ENCODE measurements at places on chromosomes 11 and 22. TPM values are rescaled to one million over a fixed set of nuclear protein-coding genes. Genes with fewer than 3 reads are reported as not detected.

The KCNK4 gene
- 2.3 TPM for total RNA-seq

The RAC2 gene
- 12.0 TPM for total RNA-seq

The F2 gene
- total RNA-seq = not detected

The P2RX3 gene
- not detected for total RNA-seq

The KCNE3 gene
- 15.8 TPM for total RNA-seq

The CALCA gene
- total RNA-seq = not detected

The ISX gene
- not detected for total RNA-seq

DNA sequence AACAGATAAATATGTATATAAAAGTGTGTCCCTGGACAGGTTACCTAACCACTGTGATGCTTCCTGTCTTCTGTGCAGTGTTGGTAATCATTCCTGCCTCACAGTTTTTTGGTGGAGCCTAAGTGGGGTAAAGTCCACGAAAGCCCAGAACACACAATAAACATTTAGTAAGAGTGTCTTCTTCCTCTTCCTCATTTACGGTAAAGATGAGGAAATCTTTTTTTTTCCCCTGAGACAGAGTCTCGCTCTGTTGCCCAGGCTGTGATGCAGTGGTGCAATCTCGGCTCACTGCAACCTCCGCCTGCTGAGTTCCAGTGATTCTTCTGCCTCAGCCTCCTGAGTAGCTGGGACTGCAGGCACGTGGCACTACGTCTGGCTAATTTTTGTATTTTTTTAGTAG, 117.1 kb downstream of the LDLRAD3 start:
- no peak overlapping the region for H3K27ac ChIP-seq
- H3K4me1 ChIP-seq = no peaks in the 10 kb centered on the region
- no peak overlapping the region for H3K4me3 ChIP-seq
- no peaks in the 10 kb centered on the region for H3K36me3 ChIP-seq
- no peak for DNase-seq

- H3K27ac ChIP-seq = no peak overlapping the region
- no peak overlapping the region for H3K4me3 ChIP-seq
- H3K36me3 ChIP-seq = no peaks in the 10 kb centered on the region
- H3K4me1 ChIP-seq = no peaks in the 10 kb centered on the region
- H3K27me3 ChIP-seq = no peaks in the 10 kb centered on the region
Measured at GRCh38 chr11:36130401-36130800, 158.8 kb downstream of the COMMD9 start.

DNA sequence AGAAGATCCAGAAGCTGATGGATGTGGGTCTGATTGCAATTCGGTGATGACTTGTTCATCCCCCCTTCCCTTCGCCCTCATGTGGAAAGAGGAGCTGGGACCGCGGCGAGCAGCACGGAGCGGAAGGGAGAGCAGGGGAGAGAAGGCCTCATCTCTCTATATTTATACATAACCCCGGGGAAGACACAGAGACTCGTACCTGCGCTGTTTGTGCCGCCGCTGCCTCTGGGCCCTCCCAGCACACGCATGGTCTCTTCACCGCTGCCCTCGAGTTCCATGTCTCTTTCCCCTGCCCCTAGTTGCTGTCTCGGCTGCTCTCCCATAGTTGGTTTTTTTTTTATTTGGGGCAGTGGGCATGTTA, 2.5 kb upstream of the FERMT3 start:
- DNase-seq = no peak
- peaks cover 8% of the 10 kb centered on the region for H3K4me1 ChIP-seq
- no peaks in the 10 kb centered on the region for H3K27me3 ChIP-seq
- peaks cover 6% of the 10 kb centered on the region for H3K36me3 ChIP-seq

DNA sequence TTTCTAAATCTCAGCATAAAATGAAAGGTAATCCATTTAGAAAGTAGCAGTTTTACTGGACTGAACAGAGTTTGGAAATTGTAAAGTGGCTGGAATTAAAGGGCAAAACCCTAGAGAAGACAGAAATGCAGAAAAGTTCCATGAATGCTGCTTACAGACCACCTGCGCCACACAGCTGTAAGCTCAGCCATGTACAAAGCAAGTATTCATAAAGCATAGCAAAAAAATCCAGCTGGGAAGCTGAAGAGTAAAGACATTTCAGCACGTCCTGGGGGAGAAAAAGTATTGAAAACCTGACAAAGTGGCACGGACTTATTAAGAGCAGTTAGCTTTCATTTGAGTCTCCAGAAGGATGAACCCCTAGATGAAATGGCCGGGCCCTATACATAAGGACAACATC, 220.1 kb upstream of the CNTN5 start:
- H3K27me3 ChIP-seq = no peaks in the 10 kb centered on the region
- no peak overlapping the region for H3K4me3 ChIP-seq
- H3K36me3 ChIP-seq = no peaks in the 10 kb centered on the region
- no peaks in the 10 kb centered on the region for H3K4me1 ChIP-seq
- no peak for DNase-seq
- no peak overlapping the region for H3K27ac ChIP-seq

- H3K4me3 ChIP-seq = no peak overlapping the region
- no peaks in the 10 kb centered on the region for H3K4me1 ChIP-seq
- H3K27me3 ChIP-seq = no peaks in the 10 kb centered on the region
- DNase-seq = no peak
- H3K36me3 ChIP-seq = no peaks in the 10 kb centered on the region
- no peak overlapping the region for H3K27ac ChIP-seq
Measured at GRCh38 chr11:12949453-12949852, 59.7 kb upstream of the RASSF10 start.

- H3K36me3 ChIP-seq = no peaks in the 10 kb centered on the region
- DNase-seq = no peak
- no peaks in the 10 kb centered on the region for H3K27me3 ChIP-seq
- no peak overlapping the region for H3K4me3 ChIP-seq
- peaks cover 24% of the 10 kb centered on the region for H3K4me1 ChIP-seq
- H3K27ac ChIP-seq = no peak overlapping the region
Measured at GRCh38 chr11:47180006-47180787, 3.5 kb upstream of the ARFGAP2 start.

- no peak for DNase-seq
- H3K4me3 ChIP-seq = no peak overlapping the region
- H3K27ac ChIP-seq = peak overlapping the region; percentile 23
Measured at GRCh38 chr11:62958547-62959421, 26.0 kb downstream of the SLC22A6 start.

GRCh38 chr11:126337126-126337473, 18.4 kb upstream of the ST3GAL4 start:
- H3K4me1 ChIP-seq = no peaks in the 10 kb centered on the region
- H3K36me3 ChIP-seq = no peaks in the 10 kb centered on the region
- DNase-seq = no peak
- H3K27ac ChIP-seq = no peak overlapping the region
- H3K27me3 ChIP-seq = no peaks in the 10 kb centered on the region
- no peak overlapping the region for H3K4me3 ChIP-seq

- H3K4me1 ChIP-seq = no peaks in the 10 kb centered on the region
- no peak overlapping the region for H3K27ac ChIP-seq
- H3K36me3 ChIP-seq = no peaks in the 10 kb centered on the region
- DNase-seq = no peak
- no peak overlapping the region for H3K4me3 ChIP-seq
- no peaks in the 10 kb centered on the region for H3K27me3 ChIP-seq
Measured at GRCh38 chr11:10991393-10991792, 133.5 kb upstream of the ZBED5 start.

GRCh38 chr22:42929838-42930155, 72.7 kb upstream of the ARFGAP3 start:
- no peak overlapping the region for H3K4me3 ChIP-seq
- no peaks in the 10 kb centered on the region for H3K27me3 ChIP-seq
- H3K27ac ChIP-seq = peak overlapping the region; percentile 98
- H3K36me3 ChIP-seq = no peaks in the 10 kb centered on the region

- no peaks in the 10 kb centered on the region for H3K27me3 ChIP-seq
- no peak overlapping the region for H3K27ac ChIP-seq
- DNase-seq = no peak
Measured at GRCh38 chr22:31062566-31063230, 18.4 kb upstream of the SMTN start.

GRCh38 chr22:30250661-30251267, 4.2 kb upstream of the LIF start:
- H3K4me1 ChIP-seq = peaks cover 9% of the 10 kb centered on the region
- DNase-seq = peak; percentile 70
- no peak overlapping the region for H3K27ac ChIP-seq

GRCh38 chr11:46422588-46422987, 31.0 kb upstream of the CHRM4 start:
- no peak for DNase-seq
- H3K4me3 ChIP-seq = no peak overlapping the region
- H3K36me3 ChIP-seq = no peaks in the 10 kb centered on the region
- no peaks in the 10 kb centered on the region for H3K27me3 ChIP-seq
- no peak overlapping the region for H3K27ac ChIP-seq
- no peaks in the 10 kb centered on the region for H3K4me1 ChIP-seq

GRCh38 chr11:46832511-46833214, 13.4 kb downstream of the CKAP5 start:
- no peaks in the 10 kb centered on the region for H3K27me3 ChIP-seq
- DNase-seq = no peak
- no peak overlapping the region for H3K4me3 ChIP-seq
- no peaks in the 10 kb centered on the region for H3K36me3 ChIP-seq
- no peaks in the 10 kb centered on the region for H3K4me1 ChIP-seq

DNA sequence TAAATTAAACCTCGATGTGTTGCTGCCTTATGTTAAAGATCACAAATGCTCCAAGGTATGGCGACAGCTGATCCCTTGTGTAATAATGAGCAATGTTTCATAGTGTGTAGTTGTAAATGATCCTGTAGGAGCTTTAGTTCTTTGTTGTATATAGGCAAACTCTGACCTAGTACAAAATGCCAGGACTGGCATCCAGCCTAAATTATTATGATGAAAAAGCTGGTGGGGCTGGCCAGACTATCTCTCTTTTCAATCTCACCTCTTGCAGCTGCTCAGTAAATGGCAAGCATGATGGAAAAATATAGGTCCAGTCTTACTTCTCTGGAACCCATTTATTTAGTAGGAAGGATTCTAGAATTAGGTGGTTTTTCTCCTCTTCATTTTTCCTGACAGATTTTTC, 345.1 kb upstream of the C11orf87 start:
- no peaks in the 10 kb centered on the region for H3K36me3 ChIP-seq
- H3K27ac ChIP-seq = no peak overlapping the region
- DNase-seq = no peak
- no peak overlapping the region for H3K4me3 ChIP-seq
- H3K27me3 ChIP-seq = no peaks in the 10 kb centered on the region
- no peaks in the 10 kb centered on the region for H3K4me1 ChIP-seq

- H3K4me3 ChIP-seq = no peak overlapping the region
- no peak for DNase-seq
- no peaks in the 10 kb centered on the region for H3K27me3 ChIP-seq
- H3K27ac ChIP-seq = no peak overlapping the region
- no peaks in the 10 kb centered on the region for H3K36me3 ChIP-seq
Measured at GRCh38 chr11:41947392-41947791, 487.9 kb upstream of the LRRC4C start.

DNA sequence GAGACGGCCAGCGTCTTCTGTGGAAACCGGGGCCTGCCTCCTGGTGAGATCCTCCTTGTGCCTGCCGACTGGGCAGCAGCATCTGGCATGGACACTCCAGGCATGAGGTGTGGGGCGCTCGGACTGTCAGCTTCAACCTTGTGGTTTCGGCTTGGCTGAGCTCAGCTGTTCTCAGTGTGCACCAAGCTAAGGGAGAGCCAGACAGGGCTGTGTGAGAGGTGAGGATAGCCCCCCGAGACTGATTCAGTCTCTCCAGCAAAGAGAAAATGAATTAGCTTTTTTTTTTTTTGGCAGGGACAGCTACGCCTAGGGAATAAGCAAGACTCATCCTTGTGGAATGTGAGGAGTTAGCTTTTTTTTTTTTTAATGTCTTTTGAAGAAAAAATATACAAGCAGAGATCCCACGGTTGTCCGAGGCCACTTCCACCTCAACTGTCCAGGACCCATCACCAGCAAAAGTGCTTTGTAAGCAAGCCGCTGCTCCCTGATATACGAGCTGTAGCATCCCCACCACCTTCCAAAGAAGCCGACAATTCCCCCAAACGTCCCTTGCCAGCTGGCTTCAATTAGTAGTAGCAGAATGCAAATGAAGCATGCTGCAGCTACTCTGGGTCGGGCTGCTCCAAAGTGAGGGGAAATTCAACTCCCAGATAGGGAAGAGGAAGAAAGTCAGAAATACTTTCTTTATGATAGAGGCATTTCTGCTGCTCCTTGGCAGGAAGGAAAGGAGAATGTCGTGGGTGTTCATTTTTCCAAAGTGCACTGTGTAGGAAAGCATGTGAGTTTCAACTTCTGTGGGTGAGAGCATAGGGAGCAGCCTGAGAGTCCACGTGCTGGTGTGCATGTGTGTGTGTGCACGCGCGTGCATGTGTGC, 9.7 kb upstream of the THY1 start:
- no peaks in the 10 kb centered on the region for H3K27me3 ChIP-seq
- DNase-seq = no peak
- peak overlapping the region; percentile 49 for H3K4me3 ChIP-seq
- no peaks in the 10 kb centered on the region for H3K36me3 ChIP-seq
- H3K4me1 ChIP-seq = no peaks in the 10 kb centered on the region

- H3K27me3 ChIP-seq = no peaks in the 10 kb centered on the region
- peak overlapping the region; percentile 97 for H3K27ac ChIP-seq
- H3K4me1 ChIP-seq = peaks cover 8% of the 10 kb centered on the region
- peaks cover 7% of the 10 kb centered on the region for H3K36me3 ChIP-seq
Measured at GRCh38 chr11:67288198-67288451, 978 bp upstream of the ANKRD13D start.

DNA sequence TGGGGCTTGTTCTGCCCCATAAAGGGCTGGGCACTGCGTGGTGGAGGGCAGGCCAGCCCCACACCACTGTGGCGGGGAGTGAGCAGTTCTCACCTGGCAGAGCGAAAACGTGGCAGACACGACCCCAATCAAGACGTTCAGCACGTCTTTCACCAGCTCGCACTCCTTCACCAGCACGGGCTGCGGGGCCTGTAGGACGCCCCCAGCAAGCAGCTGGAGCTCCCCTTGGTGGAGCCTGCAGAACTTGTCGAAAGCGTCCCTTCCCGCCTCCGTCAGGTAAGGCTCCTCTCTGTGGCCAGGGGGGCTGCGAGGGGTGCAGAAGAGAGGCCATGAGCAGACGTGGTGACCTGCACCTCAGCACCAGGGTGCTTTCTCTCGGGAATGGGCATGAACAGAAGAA, 11.6 kb downstream of the TUBGCP6 start:
- H3K4me1 ChIP-seq = no peaks in the 10 kb centered on the region
- no peak overlapping the region for H3K4me3 ChIP-seq
- no peaks in the 10 kb centered on the region for H3K36me3 ChIP-seq
- H3K27me3 ChIP-seq = no peaks in the 10 kb centered on the region
- no peak overlapping the region for H3K27ac ChIP-seq
- DNase-seq = no peak

DNA sequence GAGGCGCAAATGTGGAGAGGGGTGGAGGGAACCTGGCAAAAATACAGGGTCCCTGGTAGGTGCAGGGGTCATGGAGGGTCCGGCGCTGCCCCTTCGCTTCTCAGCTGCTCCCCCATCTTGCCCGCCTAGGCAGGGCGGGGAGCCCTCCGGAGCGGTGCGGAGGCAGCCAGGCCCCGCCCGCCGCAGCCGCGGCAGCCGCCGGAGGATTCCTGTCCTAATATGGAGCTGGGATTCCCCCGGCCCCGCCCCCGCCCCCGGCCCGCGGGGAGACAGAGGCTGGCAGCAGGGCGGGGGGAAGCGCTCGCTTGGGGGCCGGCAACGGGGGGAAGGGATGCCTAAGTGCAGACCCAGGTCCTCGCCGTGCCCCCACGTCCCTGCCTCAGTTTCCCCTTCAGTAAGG, 1.0 kb upstream of the NPAS4 start:
- H3K36me3 ChIP-seq = no peaks in the 10 kb centered on the region
- H3K27ac ChIP-seq = no peak overlapping the region
- no peak for DNase-seq
- H3K4me1 ChIP-seq = no peaks in the 10 kb centered on the region
- peaks cover 19% of the 10 kb centered on the region for H3K27me3 ChIP-seq
- H3K4me3 ChIP-seq = no peak overlapping the region
